ENCODE measurements at places on chromosomes 2 and 18.

GRCh38 chr2:128412181-128412871 is 93.7 kb upstream of the HS6ST1 start:
- no peak for DNase-seq

DNA sequence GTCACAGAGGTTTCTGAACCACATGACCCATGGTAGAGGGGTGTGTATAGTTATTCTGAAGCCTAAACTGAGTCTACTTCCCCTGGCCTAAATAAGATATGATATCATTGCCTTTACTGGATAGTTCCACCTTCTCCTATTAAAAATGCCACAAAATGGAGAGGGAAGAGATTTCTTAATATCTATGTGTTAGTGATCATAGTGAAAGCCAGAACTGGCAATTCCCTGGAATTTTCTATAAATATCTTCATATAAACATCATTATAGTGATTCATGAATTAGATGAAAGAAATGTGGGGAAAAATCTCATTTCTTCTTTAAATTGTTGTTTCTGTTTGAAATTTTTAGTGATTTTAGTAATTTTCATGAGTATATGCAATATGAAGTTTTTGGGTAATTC is 45.8 kb downstream of the TSHZ1 start:
- DNase-seq, result no peak

GRCh38 chr18:43486462-43486861 is 209.2 kb upstream of the SYT4 start:
- DNase-seq, result no peak

DNA sequence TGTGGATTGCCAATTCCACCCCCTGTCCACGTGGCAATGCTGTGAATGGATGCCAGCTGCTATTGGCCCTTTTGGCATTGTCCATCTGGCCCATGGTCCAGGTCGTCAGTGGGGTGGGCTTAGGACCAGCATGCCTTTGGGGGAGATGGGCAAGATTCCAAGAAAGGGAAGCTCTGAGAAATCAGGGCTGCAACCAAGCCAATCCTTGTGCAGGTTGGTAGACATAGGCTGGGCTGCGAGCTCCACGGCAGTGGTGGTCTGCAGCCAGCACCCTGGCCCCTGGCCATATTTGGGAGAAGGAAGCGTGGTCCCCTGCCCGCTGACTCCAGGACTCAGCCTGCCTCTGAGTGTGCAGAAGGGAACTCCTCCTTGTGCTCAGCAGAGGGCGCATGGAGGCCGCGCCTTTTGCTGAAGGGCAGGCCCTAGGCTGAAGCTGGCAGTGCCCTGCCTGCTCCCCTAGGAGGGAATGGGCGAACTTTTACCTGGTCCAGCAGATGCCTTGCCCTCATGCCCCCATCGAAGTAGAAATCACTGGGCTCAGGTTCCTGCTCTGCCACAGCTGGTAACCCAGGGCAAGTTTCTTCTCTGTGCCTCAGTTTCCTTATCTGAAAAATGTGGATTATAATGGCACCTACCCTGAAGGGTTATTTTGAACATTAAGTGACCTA is 5.4 kb downstream of the SPR start:
- DNase-seq, result peak; percentile 16

DNA sequence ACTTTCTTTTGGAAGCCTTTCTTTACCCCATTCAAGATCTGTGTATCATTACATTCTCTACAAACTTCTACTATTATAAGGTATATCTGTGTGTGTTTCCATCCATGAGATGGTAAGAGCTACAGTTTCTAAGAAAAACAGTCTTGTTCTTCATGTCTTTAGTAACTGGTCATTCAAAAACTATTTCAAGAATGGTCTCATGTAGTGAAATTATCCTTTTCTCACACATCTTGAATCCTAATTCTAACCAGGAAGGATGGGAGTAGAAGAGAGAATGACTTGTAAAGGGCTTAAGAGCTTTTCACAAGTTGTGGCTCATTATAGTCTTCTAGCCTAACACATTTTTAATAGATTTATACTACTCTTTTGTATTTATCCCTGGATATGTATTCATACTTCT is 47.3 kb downstream of the ROCK1 start:
- DNase-seq, result no peak

DNA sequence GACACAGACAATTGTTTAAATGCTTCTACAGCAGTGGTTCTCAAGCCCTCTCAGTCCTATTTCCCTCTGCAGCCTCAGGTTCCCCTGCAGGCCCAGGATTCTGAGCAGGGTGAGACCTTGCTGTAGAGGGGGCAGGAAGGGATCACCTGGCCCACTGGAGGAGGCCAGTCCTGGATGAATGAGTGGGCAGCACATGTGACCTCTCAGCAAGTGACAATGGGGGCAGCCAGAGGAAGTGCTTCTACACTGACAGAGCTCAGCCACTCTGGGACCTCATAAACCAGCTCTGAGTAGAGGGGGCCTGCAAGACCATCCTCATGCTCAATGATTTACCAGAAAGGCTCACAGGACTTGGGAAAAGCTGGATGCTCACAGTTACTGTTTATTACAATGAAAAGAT is 63.2 kb downstream of the ASB1 start:
- DNase-seq, result no peak

GRCh38 chr2:240462707-240463273 is 27.3 kb downstream of the GPC1 start:
- DNase-seq, result no peak

DNA sequence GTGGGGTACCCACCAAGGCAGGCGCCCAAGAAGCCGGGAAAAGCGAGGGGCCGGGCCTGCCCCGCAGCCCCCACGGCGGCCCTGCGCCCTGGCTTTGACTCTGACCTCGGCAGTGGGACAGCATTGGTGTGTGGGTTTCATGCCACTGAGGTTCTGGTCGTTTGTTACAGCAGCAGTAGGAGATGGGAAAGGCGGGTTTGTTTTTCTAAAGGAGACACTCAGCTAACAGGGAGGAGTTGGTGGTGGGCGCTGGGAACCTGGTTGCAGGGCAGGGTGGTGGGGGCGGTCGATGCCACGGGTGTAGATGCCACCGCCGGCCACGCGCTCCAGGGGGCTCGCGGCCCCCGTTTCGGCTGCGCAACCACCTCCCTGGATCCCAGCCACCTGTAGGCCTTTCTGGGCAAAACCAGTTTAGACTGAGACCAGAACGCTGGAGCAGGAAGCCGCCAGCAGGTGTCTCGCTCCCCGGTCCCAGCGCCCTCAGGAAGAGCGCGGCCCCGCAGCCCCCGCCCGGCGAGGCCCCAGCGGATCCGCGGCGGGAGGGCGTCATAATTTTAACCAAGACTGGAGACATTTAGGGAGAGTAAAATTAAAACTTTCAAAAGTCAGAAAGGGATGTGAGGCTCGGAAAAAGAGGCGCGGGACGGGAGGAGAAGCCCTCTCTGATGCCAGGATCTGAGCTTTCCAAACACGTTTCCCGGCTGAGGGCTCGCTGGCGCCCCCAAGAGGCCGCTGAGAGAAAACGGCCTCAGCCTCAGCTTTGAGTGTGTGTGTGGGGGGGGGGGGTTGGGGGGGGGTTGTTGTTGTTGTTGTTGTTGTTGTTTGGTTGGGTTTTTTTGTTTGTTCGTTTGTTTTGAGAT is 17.4 kb downstream of the CIDEA start:
- no peak for DNase-seq

- no peak for DNase-seq
These were observed 211.6 kb downstream of the BCL2 start for GRCh38 chr18:63107931-63108330.

DNA sequence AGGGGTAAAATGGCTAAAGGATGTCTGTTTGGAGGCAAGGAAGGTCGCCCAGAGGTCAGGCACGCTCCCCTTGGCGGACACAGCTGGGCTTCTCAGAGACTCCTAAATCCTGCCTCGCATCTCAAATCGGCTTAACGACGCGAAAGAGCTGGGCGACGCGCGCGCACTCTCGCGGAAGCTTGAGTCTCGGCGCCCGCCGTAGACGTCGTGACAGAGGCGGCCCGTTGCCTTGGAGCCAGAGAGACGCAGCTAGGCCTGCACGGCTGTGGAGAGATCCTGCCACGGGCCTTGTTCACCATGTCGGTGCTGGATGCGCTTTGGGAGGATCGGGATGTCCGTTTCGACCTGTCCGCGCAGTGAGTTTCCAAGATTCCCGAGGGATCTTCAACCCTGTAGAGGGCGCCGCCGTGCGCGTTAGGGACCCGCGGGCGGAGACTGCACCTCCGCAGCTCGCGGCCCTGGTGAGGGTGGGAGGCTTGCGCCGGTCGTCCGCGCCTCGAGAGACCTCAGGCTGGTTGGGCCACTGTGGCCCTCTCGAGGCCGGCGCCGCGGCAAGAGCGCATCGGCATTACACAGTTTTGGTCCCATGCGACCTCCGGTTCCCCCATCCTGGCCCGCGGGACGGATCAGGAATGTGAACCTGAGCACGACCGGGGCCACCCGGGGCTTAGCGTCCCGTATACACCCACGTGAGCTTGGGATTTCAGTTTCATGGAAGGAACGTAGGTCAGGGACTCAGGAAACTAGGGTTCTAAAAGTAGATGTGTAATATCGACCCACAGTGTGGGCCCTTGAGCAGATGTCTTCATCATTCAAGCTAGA is at the start of gene BBS5:
TSS of gene BBS5 (plus strand) at position 238 of the 822 bp plus-strand sequence. CDS start at position 298, 60 bp downstream.
- DNase-seq, result peak; percentile 21

DNA sequence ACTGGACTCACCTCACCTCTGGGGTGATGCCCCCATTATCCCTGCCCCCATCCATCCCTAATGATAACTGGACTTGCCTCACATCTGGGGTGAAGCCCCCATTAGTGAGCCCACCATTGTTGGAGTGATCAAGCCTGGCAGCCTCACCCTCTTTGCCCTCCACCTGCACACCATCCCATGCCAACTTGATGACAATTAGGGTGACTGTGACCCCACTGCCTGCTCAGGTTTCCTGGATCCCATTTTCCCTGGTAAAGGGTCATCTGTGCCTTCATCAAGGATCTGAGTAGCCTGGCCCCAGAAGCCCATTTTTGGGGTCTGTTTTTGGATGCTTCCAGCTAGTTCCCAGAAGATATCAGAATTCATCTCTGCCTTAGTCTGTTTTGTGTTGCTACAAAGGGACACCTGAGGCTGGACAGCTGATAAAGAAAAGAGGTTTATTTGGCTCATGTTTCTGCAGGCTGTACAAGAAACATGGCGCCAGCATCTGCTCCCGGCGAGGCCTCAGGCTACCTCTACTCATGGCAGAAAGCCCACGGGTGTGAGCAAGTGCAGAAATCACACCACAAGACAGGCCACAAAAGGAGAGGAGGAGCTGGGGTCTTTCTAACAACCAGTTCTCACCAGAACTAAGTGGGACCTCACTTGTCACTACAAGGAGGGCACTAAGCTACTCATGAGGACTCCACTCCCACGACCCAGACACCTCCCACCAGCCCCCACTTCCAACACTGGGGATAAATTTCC is 196.4 kb upstream of the TWIST2 start:
- no peak for DNase-seq

GRCh38 chr18:58895385-58895784 is 30.7 kb downstream of the ZNF532 start:
- DNase-seq, result no peak

DNA sequence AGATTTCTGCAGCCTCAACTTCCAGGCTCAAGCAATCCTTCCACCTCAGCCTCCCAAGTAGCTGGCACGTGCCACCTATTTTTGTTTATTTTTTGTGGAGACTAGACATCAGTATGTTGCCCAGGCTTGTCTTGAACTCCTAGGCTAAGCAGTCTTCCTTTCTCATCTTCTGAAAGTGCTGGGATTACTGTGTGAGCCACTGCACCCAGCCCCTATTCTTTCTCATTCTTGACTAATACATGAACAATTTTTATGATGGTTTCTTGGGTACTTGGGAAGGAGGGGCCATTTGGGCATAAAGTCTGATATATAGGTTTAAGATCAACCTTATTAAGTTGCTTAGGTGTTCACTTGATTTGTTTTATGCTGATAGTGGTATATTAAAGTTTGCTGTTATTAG is 26.2 kb downstream of the EPC2 start:
- no peak for DNase-seq

DNA sequence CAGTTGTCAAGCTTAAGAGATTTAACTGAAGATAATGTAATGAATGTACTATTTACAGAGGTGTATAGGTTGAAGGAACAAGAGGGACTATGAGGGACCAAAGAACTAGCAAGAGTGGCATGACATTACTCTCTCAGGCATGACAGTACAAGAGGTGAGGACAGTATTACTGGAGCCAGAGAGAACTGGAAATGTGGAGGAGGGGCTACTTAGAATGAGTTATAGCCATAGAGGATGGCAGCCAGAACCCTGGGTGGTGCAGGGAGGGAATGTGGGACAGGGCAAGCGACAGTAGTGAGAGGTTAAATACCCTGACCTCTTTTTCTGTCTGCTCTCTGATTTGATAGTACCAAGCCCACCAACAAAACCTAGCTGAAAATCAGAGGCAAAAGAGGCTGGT is 122.6 kb upstream of the UGP2 start:
- no peak for DNase-seq

DNA sequence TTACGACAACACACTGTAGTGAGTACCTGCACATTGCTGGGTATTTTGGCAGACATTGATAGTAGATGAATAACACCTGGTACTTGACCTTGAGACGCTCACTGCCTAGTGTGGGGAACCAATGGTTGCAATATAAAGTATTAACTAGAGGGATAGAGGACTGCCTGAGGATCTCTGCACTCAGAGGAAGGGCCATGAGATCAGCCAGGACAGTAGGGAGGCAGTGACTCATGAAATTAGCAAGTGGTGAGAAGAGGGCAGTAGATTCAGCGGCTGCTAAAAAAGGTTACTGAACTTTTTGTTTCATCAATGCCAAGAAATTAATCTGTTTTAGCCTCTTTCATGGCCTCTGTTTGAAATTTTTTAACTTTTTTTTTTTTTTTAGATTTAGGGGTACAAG is 250.8 kb upstream of the TCF4 start:
- DNase-seq, result no peak

DNA sequence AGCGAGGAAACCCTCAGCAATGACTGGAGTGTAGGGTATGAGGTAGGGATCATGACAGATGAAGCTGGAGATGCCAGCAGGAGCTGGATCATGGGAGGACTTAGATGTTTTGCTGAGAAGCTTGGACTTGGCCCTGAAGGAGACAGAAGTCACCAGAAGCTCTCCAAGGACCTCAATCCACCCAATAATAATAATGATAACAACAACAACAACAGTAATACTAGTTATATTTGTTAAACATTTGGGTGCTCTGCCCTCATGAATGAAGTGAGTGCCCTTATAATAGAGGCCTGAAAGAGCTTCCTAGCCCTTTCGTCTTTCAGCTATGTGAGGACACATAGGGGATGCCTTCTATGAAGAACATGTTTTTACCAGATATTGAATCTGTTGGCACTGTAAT is 163.9 kb downstream of the DDX1 start:
- no peak for DNase-seq

GRCh38 chr2:234414596-234414995 is 82.3 kb downstream of the ARL4C start:
- no peak for DNase-seq

- no peak for DNase-seq
These were observed 4.0 kb downstream of the FLACC1 start for GRCh38 chr2:201353116-201353515.

DNA sequence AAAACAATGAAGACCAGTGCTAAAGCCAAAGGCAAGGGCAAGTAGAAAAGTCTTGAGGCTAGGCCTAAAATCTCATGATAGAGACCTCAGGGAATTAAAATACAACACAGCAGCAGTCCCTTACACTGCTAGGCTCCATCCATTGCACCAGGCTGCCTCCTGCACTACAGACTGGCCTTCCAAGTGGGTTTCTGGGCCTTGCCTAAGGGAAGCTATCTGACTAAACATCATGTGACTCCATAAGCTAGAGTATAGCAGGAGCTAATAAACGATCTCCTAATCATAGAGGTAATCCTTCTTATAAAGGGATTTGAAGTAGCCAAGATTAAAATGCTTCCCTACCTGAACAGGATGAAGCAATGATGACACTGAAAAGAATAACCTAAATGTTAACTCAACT is 77.6 kb upstream of the NFU1 start:
- DNase-seq, result no peak
